ENCODE measurements at places on chromosomes 16 and 17.

DNA sequence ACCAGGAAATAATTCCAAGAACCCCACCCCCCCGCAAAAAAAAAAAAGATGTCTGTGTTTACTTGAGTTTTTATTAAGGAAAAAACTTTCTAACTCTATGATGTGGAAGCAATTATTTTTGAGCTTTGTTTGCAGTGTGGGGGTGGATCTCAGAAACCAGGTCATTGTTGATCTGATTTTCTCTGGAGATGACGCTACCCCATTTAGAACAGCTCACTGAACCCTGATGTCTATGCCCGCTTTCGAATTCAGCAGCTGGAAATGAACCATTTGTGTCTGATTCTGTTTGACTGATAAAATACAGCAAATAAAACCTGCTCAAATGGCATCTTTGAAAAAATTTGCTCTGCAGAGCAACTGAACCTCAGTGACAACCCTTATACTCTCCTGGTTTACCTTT lies 368.6 kb downstream of the GRIN2A start:
- H3K36me3 ChIP-seq, result no peaks in the 10 kb centered on the region
- H3K27ac ChIP-seq, result no peak overlapping the region
- no peaks in the 10 kb centered on the region for H3K27me3 ChIP-seq
- H3K4me1 ChIP-seq, result no peaks in the 10 kb centered on the region
- no peak for DNase-seq

- H3K27ac ChIP-seq, result no peak overlapping the region
- no peak for DNase-seq
- no peak overlapping the region for H3K4me3 ChIP-seq
- no peaks in the 10 kb centered on the region for H3K4me1 ChIP-seq
- H3K36me3 ChIP-seq, result no peaks in the 10 kb centered on the region
These were observed 51.2 kb downstream of the COPRS start for GRCh38 chr17:31807846-31808245.

- no peaks in the 10 kb centered on the region for H3K36me3 ChIP-seq
- no peak overlapping the region for H3K27ac ChIP-seq
- peaks cover 5% of the 10 kb centered on the region for H3K27me3 ChIP-seq
- no peak overlapping the region for H3K4me3 ChIP-seq
- DNase-seq, result no peak
- no peaks in the 10 kb centered on the region for H3K4me1 ChIP-seq
These were observed 61.1 kb upstream of the CIBAR2 start for GRCh38 chr16:85173146-85173980.

GRCh38 chr16:75193265-75193650 lies 13.7 kb downstream of the CTRB2 start:
- no peaks in the 10 kb centered on the region for H3K36me3 ChIP-seq
- H3K4me1 ChIP-seq, result no peaks in the 10 kb centered on the region
- H3K27me3 ChIP-seq, result no peaks in the 10 kb centered on the region
- H3K27ac ChIP-seq, result no peak overlapping the region

DNA sequence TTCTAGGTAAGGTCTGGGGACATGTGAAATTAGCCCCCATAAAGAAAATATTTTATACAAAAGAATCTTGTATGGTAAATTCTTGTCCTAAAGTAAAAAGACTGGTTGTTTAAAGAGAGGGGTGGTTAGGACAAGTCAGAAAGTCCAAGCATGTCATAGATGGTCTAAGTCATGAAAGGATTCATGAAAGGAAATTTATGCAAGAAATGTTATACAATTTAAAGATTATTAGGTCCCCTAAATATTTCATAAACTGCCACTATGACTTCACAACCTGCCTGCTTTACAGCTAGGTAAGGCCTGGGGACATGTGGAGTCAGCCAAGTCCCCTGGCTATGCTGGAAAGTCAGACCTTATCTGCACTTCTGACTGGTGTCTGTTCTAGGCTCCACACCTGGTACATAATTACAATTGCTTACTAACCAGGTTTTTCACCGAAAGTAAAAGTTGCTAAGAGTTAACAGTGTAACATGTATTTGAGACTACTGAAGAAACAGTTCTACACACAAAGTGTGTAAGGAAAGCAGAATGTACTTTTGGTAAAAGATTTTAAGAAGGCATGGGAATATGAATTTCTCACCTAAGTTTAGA lies 17.0 kb downstream of the N4BP1 start:
- H3K27me3 ChIP-seq, result no peaks in the 10 kb centered on the region
- H3K27ac ChIP-seq, result no peak overlapping the region
- peaks cover 35% of the 10 kb centered on the region for H3K4me1 ChIP-seq
- H3K4me3 ChIP-seq, result no peak overlapping the region
- no peaks in the 10 kb centered on the region for H3K36me3 ChIP-seq

DNA sequence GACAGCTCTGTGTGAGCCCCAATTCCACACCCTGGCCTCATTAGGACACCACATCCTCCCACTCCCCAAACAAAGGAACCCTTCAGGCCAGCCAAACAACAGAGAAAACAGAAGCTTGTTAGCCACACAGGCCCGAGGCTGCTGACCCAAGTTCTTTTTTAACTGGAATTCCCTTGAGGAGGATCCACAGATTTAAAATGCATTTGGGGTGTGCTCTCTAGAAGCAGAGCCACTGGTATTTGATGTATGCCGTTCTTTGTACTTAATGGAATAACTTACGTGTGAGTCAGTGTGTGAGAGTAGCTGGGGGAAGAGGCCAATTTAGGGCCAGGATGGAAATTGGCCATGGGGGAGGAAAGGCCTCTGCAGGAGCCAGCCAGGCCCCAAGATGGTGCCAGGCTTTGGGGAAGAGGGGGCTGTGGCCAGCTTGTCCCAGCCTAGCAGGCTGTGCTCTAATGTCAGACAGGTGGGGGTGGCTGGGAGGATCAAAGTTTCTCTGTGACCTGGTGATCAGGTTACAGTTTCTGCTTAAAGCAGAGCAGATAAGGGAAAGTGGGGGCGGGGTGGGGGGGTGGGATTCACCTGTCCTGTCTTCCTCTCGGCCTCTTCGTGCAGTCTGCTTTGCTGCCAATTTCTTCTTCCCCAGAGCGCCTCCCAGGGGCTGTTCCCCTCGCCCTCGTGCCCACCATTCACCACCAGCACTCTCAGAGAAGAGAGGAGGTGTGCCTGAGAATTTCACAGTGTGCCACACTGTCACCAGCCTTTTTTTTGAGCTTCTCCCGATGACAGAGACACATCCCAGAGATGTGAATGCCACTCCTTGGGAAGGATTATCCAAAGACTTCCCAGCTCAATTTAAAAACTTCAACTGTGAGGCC lies 50.8 kb downstream of the TOM1L2 start:
- no peaks in the 10 kb centered on the region for H3K36me3 ChIP-seq
- H3K27me3 ChIP-seq, result no peaks in the 10 kb centered on the region
- H3K4me1 ChIP-seq, result no peaks in the 10 kb centered on the region
- no peak overlapping the region for H3K4me3 ChIP-seq

DNA sequence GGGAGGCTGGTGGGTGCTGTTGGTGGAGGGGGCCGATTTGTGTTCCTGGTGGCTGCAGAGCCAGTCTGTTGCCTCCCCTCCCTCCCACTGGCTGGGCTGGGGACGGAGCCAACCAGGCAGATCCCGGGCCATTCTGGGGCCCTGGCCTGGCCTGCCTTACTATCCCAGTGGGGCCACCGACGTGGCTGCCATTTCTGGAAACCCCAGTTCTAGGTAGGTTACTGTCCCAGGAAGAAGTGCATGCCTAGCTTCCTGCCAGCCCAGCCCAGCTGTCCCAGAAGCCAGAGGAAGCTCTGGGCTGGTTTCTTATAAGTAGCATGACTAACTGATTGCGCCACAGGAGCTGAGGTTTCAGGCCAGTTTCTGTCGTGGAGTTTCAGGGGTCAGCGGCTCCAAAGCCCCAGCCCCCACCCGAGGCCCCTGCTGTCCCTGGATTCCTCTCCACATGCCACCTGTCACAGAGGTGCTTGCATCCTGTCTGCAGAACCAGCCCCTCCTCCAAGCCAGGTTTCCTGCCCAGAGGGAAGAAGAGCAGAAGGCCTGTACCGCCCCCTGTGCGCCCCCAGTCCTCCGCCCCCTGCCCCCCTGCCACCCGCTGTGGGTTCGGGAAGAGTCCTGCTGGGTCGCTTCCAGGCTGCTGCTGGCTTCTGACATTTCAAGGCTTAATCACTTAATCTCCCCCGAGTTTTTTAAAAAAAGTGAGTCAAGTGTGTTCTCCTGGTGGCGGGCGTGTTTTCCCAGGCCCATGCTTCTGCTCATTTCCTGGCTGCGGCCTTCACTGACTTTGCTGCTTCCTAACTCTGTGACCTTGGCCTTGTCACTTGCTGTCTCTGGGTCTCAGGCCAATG lies 13.2 kb downstream of the IL4R start:
- H3K36me3 ChIP-seq, result peaks cover 8% of the 10 kb centered on the region
- no peak for DNase-seq
- H3K27ac ChIP-seq, result no peak overlapping the region
- H3K4me3 ChIP-seq, result no peak overlapping the region

- H3K27ac ChIP-seq, result no peak overlapping the region
- peak; percentile 7 for DNase-seq
- H3K4me3 ChIP-seq, result no peak overlapping the region
- no peaks in the 10 kb centered on the region for H3K36me3 ChIP-seq
- H3K27me3 ChIP-seq, result no peaks in the 10 kb centered on the region
These were observed 86.4 kb downstream of the FOXL1 start for GRCh38 chr16:86664522-86665318.

GRCh38 chr17:34615326-34615725 lies 35.9 kb downstream of the TMEM132E start:
- no peak overlapping the region for H3K27ac ChIP-seq
- peaks cover 4% of the 10 kb centered on the region for H3K27me3 ChIP-seq
- no peak for DNase-seq
- H3K36me3 ChIP-seq, result no peaks in the 10 kb centered on the region
- no peak overlapping the region for H3K4me3 ChIP-seq

DNA sequence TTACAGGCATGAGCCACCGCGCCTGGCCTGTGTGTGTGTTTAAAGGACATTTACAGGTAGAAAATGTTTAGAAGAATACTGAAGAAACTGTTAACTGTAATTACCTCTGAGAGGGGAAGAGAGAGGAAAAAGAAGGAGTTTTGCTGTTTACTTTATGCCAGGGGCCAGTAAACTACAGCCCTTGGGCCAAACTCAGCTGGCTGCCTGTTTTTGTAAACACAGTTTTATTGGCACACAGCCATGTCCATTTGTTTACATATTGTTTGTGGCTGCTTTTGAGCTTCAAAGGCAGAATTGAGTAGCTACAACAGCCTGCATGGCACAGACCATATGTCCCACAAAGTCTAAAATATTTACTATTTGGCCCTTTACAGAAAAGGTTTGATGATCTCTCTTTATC lies 76.4 kb downstream of the GPR139 start:
- no peak overlapping the region for H3K4me3 ChIP-seq
- DNase-seq, result no peak
- H3K27me3 ChIP-seq, result no peaks in the 10 kb centered on the region

- H3K4me3 ChIP-seq, result peak overlapping the region; percentile 24
- H3K27ac ChIP-seq, result no peak overlapping the region
- peaks cover 4% of the 10 kb centered on the region for H3K36me3 ChIP-seq
- peaks cover 83% of the 10 kb centered on the region for H3K4me1 ChIP-seq
- no peak for DNase-seq
These were observed 7.4 kb downstream of the USP22 start for GRCh38 chr17:21035406-21035805.

- no peak overlapping the region for H3K27ac ChIP-seq
- no peak for DNase-seq
- no peak overlapping the region for H3K4me3 ChIP-seq
- no peaks in the 10 kb centered on the region for H3K27me3 ChIP-seq
These were observed 16.5 kb upstream of the LIMD2 start for GRCh38 chr17:63716426-63716825.

- peaks cover 42% of the 10 kb centered on the region for H3K36me3 ChIP-seq
- H3K27me3 ChIP-seq, result no peaks in the 10 kb centered on the region
- DNase-seq, result peak; percentile 86
- H3K27ac ChIP-seq, result no peak overlapping the region
- peak overlapping the region; percentile 36 for H3K4me3 ChIP-seq
- H3K4me1 ChIP-seq, result peaks cover 87% of the 10 kb centered on the region
These were observed 34.3 kb downstream of the NLRC5 start for GRCh38 chr16:57023541-57024249.

- no peak overlapping the region for H3K27ac ChIP-seq
- no peaks in the 10 kb centered on the region for H3K27me3 ChIP-seq
- H3K4me3 ChIP-seq, result no peak overlapping the region
- H3K36me3 ChIP-seq, result no peaks in the 10 kb centered on the region
- DNase-seq, result no peak
- no peaks in the 10 kb centered on the region for H3K4me1 ChIP-seq
These were observed 5.1 kb upstream of the ANKS4B start for GRCh38 chr16:21228361-21228872.

GRCh38 chr16:62977876-62978275 lies 941.6 kb upstream of the CDH8 start:
- H3K4me1 ChIP-seq, result no peaks in the 10 kb centered on the region
- H3K27me3 ChIP-seq, result no peaks in the 10 kb centered on the region
- DNase-seq, result no peak
- no peak overlapping the region for H3K27ac ChIP-seq
- H3K4me3 ChIP-seq, result no peak overlapping the region
- H3K36me3 ChIP-seq, result no peaks in the 10 kb centered on the region

DNA sequence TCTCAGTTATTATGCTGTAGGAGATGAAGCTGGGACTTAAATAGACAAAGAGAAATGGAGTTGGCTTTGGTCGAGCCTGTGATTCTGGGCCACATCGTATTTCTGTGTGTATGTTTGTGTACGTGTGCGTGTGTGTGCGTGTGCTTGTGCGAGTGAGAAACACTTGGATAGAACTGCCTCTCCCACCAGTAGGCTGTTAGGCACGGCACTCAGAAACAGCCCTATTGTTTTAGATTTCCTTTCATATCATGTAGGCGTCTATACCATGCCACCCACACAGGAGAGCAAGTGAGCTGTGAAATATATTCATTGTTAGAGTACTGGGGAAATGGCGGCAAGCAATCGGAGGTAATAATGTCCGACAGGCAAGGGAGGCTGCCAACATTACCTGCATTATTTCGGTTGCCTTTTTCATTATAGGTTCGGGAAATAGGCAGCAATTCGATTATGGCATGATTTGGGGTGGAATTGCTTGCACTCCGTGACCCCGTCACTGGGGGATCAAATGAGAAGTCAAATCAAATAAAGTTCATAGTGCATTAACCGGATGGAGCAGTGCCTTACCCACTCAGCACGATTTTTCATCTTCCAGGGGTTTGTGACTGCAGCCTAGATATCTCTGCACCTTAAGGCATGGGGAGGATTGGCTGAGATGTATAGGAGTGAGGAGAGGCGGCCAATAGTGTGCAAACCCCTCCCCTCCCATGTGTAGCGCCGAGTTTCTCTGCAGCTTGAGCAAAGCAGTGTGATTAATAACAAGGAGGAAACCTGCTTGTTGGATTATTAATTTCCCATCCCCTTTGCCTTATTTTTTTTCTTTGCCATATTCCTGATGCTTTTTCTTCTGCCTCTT lies 89.6 kb downstream of the RBFOX1 start:
- no peaks in the 10 kb centered on the region for H3K27me3 ChIP-seq
- no peaks in the 10 kb centered on the region for H3K4me1 ChIP-seq
- no peaks in the 10 kb centered on the region for H3K36me3 ChIP-seq
- H3K27ac ChIP-seq, result no peak overlapping the region
- H3K4me3 ChIP-seq, result no peak overlapping the region

- H3K4me3 ChIP-seq, result no peak overlapping the region
- no peak for DNase-seq
- H3K36me3 ChIP-seq, result no peaks in the 10 kb centered on the region
- no peaks in the 10 kb centered on the region for H3K4me1 ChIP-seq
These were observed 41.9 kb downstream of the ZFHX3 start for GRCh38 chr16:73006026-73006425.

All from CD8-positive, alpha-beta memory T cell (primary cell).